Thoracic aorta (tissue), 2 donors: ENCODE measurements at places on chromosomes 5 and 9.

GRCh38 chr5:143057580-143057999, 287.4 kb downstream of the ARHGAP26 start:
- no peak for DNase-seq

- no peak for DNase-seq
Observed at GRCh38 chr9:75788006-75788634, 102.4 kb upstream of the PCSK5 start.

- DNase-seq: no peak
Observed at GRCh38 chr9:21694424-21694823, 108.0 kb upstream of the MTAP start.

DNA sequence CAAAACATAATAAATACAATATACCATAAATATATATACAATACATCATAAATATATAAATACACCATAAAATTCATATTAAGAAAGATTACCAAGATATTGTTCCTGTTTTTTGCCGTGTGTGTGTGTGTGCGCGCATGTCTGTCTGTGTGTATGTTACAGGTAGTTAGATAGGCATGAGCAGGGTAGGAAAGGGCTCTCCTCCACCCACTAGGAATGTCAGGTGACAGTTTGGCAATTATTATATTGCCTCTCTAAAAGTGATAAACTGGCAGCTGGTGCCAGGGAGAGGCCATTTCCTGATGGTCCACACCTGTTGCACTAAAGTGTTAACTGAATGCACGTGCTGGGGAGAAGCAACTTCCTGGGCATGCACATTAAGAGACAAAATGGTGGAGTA, 232.8 kb downstream of the ADAMTS6 start:
- DNase-seq: no peak

GRCh38 chr5:151598984-151599383, 7.9 kb upstream of the FAT2 start:
- no peak for DNase-seq

DNA sequence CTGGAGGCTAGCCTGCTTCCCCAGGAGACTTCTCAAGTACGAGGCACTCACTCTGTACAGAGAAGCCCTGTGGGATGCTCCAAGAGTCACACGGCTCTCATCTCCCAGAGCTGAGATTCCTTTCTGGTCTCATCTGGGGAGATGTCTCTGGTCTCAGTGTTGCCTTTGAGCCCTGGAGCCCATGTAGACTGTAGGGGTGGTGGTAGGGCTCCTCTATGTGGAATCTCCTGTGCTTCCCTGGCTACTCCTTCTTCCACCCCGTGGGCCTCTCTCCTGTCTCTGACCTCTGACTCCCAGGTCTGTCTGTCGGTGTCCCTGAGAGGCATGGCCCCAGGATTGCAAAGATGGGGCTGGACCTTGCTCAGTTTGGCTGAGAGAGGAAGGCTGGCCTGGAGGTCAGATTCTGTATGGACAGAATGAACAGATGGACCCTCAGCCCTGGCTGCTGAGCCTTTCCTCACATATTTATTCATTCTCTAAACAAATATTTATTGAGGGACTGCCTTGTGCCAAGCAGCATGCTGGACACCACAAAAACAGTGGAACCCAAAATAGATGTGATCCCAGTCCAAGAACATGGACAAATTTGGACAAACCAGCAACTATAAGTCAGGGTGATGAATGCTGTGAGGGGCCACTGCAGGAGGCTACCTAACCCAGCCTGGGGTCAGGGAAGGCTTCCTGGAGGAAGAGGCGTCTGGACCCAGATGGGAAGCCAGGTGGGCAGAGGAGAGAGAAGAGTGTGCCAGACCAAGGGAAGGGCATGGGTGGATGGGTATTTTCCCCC, 2.6 kb downstream of the CCL19 start:
- DNase-seq: no peak

- DNase-seq: no peak
Observed at GRCh38 chr5:170293273-170293672, 4.3 kb downstream of the LCP2 start.

DNA sequence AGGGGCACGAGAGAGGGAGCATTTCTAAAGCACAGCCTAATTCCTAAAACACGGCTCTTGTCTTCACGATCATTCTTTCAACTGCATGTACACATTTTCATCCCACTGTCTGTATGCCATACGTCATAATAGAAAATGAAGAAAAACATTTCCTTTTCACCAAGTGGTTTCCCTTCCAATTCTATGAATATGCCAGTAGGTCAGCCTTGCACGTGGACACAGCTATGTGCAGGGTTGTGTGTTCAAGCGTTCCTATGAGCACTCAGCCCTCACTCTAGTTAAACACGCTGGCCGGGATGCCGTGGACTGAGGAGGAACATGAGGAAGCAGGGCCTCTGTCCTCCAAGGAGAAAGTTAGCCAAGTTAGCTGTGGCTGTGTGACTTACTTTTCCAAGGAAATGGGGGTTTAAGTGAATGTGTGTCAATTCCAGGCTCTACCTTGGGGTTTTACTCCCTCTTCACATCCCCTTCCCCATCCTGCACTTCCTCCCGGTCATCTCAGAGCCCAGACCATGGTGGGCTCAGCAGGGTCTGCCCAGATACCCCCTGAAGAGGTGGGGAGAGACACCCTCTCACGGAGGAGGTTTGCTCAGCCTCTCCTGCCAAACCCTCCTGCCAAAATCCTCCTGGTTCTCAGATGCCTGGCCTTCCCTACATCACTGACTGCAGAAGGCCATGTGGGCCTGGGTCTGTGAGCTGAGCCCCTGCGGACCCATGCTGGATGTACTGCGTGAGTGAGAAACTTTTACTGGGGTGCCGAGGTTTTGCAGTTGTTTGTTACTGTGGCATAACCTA, 230.6 kb downstream of the FSTL4 start:
- DNase-seq: no peak

DNA sequence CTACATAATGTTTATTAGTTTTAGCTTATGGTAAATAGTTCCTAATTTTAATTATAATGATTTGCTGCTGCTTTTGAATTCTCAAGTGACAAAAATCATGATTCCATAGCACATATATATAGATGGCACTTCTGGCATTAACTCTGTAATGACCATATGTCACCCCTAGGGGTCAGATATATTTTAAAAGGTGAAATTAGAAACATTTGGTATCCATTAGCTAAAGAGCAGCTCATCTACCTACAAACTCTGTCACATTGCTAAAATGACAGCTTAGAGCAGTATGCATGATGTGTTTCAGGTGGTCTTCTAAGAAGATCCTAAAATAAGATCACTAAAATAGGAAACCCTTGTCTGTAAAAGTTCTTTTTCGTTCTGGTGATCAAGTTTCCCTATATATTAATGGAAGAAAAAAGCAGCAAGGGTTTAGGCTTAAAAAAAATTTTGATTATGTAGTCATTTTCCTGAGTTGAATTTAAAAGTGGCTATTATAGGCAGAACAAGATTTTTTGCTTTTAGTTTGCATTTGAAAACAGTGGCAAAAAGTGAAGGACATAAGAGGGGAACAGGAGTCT, 157.7 kb upstream of the POU5F2 start:
- no peak for DNase-seq

DNA sequence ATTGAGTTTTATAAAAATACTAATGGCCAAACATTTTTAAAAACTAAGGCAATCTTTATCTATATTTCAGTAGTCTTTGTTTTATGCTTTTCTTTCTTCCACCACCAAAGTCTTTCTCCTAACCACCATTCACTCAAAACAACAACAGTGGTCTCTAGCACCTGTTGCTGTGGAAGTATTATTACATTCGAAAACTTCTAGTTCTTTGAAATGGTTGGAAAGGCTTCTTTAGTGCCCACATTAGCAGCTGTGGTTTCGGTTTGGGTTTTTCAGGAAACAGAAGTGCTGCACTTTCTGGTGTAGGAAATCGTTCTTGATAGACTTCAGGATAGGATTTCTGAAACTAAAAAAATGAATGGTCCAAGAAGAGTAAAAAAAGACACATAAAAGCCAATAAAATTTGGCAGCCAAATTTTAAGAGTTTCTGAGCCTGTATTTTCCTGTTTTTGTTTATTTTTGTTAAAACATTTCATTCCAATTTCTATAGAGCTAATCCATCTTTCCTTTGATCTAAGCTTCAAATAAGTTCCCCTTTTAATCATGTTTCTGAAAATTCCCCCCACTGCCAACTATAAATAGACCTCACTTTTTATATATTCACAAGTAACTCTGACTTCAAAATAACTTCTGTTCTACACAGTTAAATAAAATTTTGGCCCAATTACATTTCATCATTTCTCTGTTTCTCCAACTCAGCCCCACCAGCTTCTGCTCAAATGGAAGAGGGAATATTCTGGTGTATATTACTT, 102.2 kb downstream of the DEPDC1B start:
- DNase-seq: no peak

DNA sequence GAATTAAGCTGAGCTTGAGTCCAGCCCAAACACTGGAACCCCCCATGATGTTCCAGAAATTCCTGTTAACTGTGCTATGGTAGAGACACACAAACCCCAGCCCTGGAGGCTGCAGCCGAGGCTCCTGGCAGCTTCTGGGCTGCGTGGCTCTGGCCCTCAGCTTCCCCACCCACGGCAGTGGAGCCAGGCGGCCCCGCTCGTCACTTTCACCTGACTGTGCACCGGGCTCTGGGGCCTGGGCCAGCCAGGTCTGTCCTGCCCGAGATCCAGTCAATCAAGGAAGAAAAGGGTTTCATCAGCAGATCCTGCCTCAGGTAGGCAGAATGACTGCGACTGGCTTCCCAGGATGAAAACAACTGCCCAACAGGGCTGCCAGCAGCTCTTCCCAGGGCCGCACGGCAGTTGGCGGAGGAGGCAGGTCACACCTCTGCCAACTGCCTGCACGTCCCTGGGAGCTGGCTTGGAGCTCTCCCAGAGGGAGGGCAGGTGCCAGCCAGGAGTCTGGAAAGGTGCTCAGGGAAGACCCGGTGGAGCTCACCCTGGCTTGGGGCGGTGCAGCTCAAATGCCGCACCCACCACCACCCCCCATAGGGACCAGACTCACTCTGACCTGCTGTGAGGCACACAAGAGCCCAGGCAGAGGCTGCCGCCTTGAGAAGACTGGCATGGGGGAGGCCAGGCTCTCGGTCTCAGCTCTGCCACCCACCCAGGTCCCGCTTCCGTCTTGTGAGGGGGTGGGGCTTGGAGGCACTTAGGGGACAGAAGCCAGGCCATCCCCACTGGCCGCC, 20.7 kb downstream of the BRD3 start:
- no peak for DNase-seq

GRCh38 chr5:52799358-52799982, 11.8 kb downstream of the ITGA1 start:
- DNase-seq: peak; percentile 23

DNA sequence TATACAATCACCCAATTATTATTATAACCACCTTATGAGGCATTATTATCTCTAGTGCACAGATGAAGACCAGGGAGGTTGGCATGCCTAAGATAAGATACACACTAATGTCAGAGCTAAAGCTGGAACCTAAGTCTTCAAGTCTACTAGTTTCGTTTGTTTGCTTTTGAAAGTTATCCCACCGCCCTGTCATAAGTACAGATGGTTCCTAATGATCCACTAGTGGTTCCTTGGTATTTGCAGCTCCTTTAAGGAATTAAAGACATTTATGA, 14.1 kb downstream of the NDUFA8 start:
- DNase-seq: no peak

GRCh38 chr5:176697934-176698538, 50.8 kb downstream of the TSPAN17 start:
- no peak for DNase-seq

- no peak for DNase-seq
Observed at GRCh38 chr5:6729386-6730310, 16.4 kb downstream of the TENT4A start.

DNA sequence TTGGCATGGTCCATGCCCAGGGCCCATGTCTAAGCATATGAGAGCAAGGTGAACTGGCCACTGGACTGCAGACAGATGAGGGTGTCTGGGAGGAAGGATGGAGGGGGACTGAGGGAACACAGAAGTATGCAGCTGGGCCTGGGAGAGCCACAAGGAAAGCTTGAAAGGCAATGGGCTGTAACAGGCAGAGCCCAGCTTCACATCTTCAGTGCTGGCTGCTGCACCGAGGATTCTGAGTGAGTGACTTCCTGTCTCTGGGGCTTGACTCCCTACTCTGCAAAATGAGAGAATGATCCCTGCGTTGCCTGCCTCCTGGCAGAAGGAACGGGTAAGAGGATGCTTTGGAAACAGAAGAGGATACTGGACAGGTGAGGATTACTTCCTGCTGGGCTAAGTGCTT, 29.0 kb downstream of the COL15A1 start:
- DNase-seq: no peak

GRCh38 chr5:80502800-80503199, 14.9 kb downstream of the FAM151B start:
- no peak for DNase-seq
